Vagina (tissue), 2 donors: ENCODE measurements at places on chromosomes 3 and 15.

- DNase-seq, result no peak
Measured at GRCh38 chr3:7144697-7145308, 283.9 kb downstream of the GRM7 start.

DNA sequence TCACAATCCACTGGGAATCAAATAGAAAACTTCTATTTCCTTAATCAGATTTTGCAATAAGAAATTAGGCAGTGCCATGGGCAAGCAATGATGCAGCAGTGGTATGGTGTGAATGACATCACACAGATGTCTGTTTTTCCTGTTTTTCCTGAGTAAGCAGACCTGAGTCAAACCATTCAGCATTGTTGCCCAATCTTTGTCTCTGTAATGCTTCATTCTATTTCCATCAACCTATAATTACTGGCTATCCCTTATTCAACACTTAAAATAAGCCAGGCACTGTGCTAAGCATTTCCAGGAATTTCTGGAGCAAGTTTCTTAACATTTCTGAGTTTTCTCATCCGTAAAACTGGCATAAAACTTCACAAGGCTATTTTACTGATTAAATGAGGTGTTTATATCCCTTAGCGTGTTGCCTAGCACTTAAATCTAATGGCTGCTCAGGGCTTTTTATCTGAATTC is 11.3 kb upstream of the OXSR1 start:
- DNase-seq, result peak; percentile 5

GRCh38 chr3:49842843-49843517 is 13.4 kb downstream of the TRAIP start:
- DNase-seq, result no peak

DNA sequence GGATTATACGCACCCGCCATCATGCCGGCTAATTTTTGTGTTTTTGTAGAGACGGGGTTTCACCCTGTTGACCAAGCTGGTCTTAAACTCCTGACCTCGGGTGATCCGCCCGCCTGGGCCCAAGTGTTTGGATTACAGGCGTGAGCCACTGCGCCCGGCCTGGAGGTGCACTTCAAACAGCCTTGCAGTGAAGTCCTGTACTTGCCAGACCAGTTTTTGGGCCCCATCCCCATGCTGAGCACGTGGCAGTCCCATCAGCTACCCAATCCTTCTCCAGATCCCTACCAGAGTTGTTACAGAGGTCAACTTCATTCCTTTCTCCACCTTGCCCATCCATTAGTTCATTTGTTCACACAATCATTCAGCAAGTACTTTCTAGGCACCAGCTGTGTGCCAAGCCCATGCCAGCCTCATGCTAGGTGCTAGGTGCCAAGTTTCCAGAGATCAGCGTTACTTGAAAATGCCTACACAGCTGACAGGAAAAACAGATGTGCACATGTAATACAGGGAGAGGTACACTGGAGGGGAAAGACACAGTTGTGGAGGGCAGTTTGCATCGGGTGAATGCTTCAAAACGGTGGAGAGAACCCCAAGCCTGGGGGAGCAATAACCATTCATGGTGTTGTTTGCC is 2.2 kb downstream of the DNAH1 start:
- DNase-seq, result no peak

GRCh38 chr15:94250801-94251200 is 19.4 kb downstream of the MCTP2 start:
- DNase-seq, result no peak

DNA sequence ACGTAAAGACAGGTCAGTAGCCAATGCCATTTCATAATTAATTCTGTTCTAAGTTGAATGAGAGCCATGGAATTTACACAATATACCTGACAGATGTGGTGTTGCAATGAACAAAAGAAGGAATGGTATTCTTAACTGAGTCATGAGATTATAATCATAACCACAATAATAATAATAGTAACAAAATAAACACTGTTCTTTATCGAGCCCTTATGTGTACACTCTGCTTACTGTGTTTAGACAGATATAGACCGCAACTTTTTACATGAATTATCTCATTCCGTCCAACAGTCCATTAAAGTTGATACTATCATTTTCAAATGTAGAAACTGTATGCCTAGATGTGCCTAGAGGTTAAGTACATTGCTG is 28.2 kb upstream of the SCAANT1 start:
- no peak for DNase-seq

DNA sequence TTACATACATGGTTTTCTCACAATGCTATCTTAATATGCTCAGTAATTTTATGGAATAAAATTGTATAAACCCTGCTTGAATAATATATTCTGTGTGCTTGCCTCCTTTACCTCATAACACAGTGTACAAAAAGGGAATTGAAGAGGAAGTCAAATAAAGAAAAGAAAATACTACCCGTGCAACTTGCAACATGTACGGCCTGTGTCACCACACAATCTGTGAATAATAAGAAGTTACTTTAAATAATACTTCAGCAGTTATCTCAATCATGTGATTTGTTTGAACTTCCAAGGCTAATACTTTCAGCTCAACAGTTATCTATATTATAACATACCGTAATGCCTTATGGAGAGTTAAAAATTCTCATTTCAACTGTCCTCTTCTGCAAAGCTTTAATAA is 58.1 kb upstream of the SATB1 start:
- no peak for DNase-seq

DNA sequence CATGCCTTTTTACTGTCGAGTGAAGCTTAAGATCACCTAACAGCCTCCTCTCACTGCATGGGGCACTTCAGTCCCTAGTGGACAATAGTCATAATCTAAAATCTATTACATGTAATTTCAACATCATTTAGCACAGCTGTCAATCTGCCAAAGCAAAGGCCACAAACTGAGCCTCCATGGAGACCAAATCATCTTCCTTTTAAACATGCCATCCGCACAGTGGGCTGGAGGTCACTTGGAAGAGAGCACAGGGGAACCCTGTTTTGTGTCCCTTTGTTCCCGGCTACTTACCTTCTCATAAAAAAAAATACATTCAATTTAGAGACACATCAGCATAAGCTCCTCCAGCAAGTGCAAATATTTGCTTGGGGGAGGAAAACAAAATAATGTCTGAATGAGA is 167.3 kb downstream of the SQOR start:
- DNase-seq, result no peak

DNA sequence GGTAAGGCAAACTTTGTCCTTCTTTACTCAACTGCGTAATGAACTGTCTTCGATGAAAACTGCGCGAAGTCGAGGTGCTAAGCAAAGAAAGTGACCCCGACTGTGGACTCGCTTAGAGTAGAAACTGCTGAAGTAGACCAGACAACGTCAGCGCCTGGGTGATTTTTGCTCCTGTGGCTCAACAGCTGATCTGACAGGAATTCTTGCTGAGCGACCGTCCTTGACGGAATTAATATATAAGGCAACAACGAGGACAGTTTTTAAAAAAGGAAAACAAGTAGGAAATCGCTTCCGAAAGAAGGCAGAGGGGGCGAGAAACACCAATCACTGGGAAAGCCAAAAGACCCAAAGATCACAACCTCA is 541 bp downstream of the RPS27L start:
- no peak for DNase-seq
